ENCODE measurements at places on chromosomes 1 and 21.

- no peak for DNase-seq
Measured at GRCh38 chr1:24276791-24277190, 42.4 kb upstream of the GRHL3 start.

GRCh38 chr1:43499898-43500297, 30.8 kb upstream of the PTPRF start:
- DNase-seq, result peak; percentile 11

DNA sequence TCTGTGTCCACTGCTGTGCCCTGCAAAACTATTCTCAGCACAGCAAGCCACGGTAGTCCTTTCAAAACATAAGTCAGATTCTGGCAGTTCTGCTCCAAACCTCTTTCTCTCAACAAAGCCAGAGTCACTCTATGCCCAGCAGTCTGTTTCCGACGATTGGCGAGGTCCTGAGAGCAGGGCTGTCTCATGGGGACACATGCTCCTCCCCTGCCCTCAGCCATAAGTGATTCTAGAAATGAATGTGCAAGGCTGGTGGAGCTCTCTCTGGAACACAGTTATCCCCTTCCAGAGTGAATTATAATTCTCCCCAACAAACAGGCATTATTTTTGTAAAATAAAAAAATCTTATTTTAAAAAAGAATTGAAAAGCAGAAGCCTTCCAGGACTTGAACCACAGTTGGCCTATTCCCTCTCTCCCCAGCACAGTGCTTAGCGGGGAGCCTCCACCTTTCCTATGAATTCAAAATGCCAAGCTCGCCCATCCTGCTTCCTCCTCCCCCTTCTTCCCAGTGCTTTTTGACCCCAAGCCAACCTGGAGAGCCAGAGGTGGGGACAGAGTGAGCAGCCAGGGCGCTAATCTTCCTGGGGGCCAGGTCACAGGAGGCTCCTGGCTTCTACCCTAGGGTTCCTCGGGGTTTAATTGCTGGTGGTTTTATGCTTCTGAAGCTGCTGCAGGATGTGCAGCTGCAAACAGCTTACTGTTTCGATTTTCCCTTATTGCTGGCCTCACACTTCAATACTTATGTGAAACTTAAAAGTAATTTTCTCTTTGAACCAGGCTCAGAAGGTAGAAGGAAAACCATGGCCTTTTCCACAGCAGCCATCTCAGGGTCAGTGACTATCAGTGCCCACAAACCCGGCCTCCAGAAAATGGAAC, 41.1 kb downstream of the KCNJ6 start:
- no peak for DNase-seq

DNA sequence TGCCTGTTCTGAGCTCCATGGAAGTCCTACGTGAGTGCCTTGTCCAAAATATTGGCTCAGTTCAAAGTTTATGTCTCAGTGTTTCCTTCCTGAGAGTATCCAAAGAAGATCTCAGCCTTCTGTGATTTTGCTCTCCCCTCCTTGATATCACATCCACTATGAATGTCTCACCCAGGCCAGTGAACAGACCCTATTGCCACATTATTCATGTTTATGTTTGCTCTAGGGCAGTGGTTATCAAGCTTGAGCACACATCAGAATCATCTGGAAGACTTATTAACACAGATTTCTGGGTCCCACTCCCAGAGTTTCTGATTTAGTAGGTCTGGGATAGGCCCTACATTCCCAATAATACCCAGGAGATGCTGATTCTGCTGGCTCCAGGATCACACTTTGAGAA, 145.0 kb upstream of the FGGY start:
- DNase-seq, result no peak

DNA sequence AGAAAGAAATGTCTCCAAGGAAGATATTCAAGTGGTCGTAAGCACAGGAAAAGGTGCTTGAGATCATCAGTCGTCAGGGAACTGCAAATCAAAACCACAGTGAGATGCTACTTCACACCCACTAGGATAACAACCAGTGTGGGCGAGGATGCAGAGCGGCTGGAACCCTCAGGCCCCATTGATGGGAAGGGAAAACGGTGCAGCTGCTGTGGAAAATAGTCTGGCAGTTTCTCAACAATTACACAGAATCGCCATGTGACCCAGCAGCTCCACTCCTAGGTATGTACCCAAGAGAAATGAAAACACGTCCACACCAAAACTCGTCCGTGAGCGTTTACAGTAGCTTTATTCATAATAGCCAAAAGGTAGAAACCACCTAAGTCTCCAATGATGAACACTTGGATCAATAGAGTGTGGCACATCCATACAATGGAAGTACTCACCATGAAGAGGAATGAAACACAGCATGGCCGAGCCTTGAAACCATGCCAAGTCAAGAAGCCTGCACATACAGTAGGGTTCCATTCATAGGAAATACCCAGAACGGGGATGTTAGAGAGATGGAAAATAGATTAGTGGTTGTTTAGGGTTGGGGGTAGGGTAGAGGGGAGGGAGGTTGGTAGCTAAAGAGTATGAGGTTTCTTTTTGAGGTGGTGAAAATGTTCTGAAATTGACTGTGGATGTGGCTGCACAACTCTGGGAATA, 6.1 kb downstream of the DFFB start:
- DNase-seq, result no peak

DNA sequence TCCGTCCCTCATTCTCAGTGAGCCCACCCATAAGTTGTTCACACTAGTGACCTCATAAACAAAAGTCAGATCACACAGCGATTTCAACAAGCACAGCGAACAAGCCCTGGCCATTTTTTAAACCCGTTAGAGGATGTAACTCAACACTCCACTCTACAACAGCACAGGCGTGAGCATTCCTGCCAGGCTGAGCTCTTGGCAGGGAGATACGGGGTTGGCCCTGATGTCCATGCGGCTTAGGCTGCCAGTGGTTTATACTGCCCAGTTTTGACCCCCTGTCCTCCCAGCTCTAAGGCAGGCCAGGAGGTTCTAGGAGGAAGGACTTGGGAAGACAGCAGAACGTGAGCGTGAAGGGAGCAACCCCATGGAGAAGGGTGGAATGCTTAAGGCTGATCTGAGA, 35.0 kb downstream of the PARP1 start:
- DNase-seq, result no peak

DNA sequence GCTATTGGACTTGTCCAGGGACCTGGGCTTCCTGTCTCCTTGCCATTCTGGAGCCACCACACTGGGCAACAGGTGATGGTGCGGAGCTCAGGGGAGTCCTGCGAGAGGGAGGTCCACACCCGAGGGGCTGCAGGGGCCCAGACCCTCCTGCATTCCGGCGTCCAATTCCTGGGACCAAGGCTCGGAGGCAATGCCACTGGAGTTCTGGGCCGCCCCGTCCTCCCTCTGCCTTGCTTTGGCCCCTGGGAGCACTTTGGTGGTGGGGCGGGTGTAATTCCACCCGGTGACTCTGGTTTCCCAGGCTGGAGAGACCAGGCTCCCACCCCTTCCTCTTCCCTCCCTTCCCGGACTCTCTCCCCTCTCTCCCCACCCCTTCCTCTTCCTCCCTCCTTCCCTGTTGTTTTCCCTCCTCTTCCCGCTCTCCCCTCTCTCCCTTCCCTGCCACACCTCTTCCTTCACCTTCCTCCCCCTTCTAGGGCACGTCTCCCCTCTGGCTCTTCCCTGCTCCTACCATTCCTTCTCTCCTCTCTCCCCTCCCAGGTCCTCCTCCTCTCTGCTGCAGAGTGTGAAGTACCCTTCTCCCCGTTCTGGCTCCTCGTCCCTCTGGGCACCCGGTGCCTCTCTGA, 2.0 kb downstream of the PRKCZ start:
- no peak for DNase-seq

DNA sequence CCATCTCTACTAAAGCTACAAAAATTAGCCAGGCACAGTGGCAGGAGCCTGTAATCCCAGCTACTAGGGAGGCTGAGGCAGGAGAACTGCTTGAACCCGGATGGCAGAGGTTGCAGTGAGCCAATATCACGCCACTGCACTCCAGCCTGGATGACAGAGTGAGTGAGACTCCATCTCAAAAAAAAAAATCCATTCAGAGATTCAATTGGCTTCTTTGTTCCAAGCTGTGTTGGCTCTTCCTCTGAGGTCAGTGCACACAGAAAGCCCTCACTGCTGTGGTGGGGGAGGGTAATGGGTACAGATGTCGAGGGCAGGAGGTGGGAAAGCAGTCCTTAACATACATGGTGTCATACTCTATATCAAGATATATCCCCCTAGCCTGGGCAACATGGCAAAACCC, 14.7 kb downstream of the TIE1 start:
- no peak for DNase-seq

GRCh38 chr1:223248770-223249140, 105.7 kb upstream of the TLR5 start:
- DNase-seq, result no peak

- no peak for DNase-seq
Measured at GRCh38 chr1:235297579-235297978, 30.4 kb downstream of the ARID4B start.

- no peak for DNase-seq
Measured at GRCh38 chr1:208557046-208557722, 313.0 kb upstream of the PLXNA2 start.

DNA sequence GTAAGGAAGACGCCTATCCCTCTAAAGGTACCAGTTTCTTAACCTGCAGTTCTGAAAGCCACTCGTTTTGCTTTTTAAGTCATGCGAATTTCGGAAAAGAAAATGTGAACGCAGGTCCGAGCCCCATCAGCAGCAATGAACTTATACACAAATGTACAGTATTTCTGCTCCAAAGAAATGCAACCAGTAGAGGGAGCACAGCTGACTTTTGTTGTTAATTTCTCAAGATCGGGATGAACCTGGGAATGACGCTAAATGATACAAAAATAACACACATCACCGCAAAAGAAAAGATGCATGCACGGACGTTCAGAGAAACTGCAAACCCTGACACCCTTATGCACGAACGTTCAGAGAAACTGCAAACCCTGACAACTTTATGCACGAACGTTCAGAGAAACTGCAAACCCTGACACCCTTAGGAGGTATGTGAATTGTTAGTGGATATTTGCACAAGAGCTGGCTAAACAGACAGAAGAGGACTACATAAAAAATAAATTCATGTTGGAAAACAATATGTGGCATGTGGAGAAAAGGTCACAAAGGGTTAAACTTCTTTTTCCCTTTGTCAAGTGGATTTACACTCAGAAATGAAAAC, 3.5 kb upstream of the TIAM1 start:
- peak; percentile 33 for DNase-seq

DNA sequence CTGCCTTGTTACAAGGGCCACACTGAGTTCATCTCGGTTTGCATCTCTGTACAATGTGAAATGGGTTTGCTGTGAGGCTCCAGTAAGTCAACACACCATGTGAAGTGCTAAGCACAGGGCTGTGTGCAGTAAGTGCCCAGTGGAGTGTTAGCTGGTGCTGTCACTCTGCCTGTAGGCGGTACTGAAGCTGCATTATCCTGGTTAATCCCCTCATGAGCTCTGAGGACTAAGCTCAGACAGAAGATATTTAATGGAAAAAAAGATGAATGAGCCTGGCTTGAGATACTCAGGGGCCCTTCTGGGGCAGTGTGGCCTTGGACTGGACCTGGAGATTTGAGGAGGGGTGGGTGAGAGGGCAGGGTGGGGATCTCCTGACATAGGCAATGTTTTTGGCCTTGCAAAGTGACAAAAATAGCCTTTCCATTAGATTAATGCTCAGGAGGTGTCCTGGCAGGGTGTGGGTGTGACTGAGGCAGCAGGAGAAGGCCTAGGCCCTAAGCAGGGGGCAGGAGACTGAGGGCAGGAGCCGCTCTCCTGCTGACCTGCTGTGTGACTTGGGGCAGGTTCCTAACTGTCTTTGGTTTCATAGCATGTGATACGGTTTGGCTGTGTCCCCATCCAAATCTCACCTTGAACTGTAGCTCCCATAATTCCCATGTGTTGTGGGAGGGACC, 570.5 kb downstream of the PTPRU start:
- no peak for DNase-seq

GRCh38 chr1:6006882-6007281, 14.7 kb upstream of the NPHP4 start:
- no peak for DNase-seq

DNA sequence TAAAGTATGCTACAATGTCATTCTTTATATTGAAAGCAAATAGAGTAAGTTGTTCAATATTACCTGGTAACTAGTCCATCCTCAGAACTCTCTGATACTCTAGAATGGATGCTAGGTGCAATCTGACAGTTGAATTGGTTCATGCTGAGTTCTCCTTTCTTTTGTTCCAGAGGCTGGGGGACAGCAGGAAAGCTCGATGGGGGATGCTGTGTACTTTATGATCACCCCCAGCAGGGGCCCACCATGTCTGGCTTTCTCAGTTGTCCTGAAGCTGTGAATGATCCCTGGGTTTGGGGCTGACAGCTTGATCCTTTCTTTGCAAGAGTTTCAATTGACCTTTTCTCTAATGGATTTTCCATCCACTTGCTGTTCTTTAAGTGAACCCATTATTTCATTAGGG, 22.5 kb downstream of the FMN2 start:
- no peak for DNase-seq

DNA sequence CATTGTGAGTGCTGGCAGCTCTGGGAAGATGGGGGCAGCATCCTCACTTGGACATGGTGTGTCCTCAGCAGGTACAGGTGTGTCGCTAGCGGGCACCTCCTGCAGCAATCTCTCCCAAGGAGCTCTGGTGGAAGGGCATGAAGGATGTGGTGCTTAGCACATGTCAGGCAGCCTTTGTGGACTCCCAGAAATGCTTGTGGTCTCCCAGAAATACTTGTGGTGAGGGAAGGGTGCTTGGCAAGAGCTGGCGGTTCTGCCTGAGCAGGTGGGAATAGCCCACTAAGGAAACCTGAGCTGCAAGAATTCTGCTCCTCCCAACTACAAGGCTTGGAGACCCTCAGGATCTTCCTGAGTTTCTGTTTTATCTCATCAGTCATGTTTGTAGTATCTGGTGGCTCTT, 371.6 kb downstream of the PRDM2 start:
- no peak for DNase-seq

DNA sequence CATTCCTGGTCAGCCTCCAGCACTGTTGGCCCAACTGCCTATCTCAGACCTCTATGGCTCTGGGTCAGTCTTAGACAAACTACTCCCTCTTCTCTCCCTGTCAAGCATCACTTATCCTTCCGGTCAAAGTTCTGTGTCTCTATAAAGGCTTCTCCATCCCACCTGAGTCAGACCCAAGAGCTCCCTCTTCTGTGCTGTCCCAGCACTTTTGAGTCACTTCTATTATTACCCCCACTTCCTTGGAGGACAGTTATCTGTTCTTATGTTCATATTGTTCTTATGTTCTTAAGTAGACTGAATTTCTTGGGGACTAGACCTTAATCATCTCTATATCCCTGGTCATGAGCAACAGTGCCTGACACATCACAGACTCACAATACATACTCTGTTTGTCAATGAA, 29.2 kb upstream of the IL10 start:
- DNase-seq, result no peak

- DNase-seq, result no peak
Measured at GRCh38 chr1:93666613-93667384, 14.8 kb downstream of the BCAR3 start.
